ENCODE measurements at places on chromosomes 16 and 17.

DNA sequence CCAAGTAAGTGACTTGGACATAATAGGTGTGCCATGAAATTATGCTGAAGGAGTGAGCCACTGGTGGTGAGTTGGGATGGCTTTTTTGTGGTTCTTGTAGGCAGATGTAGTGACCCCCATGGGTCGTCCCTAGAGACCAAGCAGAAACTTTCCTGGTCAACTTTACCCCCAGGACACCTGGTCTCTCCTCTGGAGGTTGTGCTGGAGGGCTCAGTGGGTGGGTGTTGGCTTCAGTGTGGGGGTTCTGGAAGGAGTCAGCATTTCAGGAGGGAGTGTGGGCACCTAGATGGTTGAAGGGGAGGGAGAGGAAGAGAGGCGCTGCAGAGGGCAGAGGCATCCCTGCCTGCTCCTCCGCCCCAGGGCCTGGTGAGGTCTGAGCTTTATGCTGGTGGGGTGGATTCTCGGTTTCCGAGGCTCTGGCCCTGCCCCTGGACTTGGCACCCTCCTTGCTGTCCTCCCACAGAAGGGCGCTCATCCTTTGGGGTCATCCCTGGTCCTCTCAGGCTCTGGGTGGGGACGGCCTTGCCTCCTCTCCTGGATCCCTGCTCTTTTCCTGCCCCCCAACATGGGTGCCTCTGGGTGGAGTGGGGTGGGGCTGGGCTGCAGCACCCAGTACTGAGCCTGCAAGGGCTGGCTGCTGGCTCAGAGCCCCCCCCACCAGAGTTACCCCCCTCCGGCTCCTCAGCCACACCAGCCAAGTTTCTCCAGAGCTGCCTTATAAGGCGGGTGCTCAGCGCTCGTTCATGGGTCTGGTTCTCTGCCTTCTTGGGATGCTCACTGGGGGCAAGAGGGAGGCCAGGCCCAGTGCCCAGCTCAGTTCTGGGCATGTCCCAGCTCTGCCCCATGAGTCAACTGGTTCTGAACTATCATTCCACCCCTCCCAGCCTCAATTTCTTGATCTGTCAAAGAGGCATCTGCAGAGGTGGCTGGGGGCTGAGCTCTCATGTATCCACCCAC, 266.8 kb downstream of the SEC14L1 start:
- DNase-seq, result no peak

- no peak for DNase-seq
Observed at GRCh38 chr17:82838386-82839063, 1.3 kb downstream of the ZNF750 start.

DNA sequence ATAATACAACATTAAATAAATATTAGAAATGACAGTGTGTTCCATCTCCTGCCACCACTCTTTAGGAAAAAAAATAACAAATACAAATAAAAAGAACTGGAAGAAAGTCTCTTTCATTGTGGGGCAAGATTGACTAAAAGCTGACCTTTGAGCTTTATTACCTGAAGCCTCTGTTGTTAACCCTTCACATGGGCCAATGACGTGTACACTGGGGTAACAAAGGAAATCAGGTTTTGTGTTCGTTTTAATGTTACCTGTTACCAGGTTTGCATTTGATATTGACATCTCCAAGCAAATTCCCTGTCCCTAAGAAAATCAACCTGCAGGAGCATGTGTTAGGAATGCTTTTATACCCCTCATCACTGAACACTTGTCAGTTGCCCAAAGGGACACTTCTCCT, 39.0 kb downstream of the NLK start:
- DNase-seq, result no peak

GRCh38 chr17:45230410-45230786, 8.7 kb downstream of the FMNL1 start:
- DNase-seq, result no peak

DNA sequence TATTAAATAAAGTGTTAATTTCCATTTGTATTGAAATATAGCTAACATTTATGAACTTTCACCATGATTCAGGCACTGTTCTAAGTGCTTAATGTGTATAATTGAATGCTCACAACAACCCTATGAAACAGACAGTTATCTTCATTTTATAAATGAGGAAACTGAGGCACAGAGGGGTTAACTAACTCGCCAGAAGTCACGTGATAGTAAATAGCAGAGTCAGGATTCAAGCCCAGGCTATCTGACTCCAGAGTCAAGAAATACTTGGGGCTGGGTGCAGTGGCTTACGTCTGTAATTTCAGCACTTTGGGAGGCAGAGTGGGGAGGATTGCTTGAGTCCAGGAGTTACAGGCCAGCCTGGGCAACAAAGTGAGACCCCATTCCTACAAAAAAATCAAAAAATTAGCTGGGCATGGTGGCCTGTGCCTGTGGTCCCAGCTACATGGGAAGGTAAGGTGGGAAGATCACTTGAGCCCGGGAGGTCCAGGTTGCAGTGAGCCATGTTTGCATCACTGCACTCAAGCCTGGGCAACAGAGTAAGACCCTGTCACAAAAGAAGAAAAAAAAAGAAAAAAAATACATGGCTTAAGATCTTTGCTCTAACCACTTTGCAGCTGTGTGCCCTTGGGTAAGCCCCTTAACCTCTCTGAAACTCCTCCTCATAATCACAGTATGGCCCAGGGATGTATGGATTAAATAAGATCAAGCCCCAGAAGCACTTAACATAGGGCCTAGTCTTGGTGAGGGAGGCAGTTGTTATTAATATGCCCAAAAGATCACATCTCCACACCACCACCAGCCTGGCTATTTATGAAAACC, 29.0 kb downstream of the WSB1 start:
- no peak for DNase-seq

DNA sequence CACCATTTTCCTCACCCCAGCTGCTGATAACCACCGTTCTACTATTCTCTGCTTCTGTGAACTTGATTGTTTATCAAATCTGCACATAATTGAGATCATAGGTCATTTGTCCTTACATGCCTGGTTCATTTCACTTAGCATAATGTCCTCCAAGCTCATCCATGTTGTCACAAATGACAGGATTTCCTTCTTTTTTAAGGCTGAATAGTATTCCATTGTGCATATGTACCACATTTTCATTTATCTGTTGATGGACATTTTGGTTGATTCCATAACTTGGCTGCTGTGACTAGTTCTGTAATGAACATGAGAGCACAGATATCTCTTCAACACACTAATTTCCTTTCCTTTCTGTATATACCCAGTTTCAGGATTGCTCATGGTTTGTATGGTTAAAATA, 225.3 kb upstream of the TBX2 start:
- no peak for DNase-seq

- no peak for DNase-seq
Observed at GRCh38 chr17:51251010-51251409, 8.8 kb downstream of the MBTD1 start.

DNA sequence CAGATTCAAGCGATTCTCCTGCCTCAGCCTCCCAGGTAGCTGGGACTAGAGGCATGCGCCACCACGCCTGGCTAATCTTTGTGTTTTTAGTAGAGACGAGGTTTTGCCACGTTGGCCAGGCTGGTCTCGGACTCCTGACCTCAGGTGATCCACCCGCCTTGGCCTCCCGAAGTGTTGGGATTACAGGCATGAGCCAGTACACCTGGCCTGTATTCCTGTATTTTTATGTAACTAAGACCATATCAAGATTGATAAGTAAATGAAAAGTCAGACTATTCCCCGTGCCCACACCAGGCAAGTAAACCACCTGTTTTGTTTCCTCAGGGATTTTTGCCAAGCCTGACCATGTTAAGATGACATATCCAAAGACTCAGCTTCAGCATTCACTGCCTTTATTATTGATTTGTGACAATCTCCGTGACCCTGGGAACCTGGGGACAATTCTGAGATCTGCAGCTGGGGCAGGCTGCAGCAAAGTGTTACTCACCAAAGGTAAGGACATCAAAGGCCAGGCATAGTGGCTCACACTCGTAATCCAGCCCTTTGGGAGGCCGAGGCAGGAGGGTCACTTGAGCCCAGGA, 5.6 kb downstream of the MRM3 start:
- DNase-seq, result no peak

GRCh38 chr16:85819245-85819644, 19.8 kb downstream of the COX4I1 start:
- peak; percentile 64 for DNase-seq

- DNase-seq, result no peak
Observed at GRCh38 chr17:4530799-4531730, 24.1 kb downstream of the MYBBP1A start.

GRCh38 chr16:86566601-86566965, at the start of gene FOXC2:
FOXC2 (plus strand) TSS chr16:86566829; CDS start chr16:86567336, 507 bp downstream.
- DNase-seq, result no peak

- DNase-seq, result no peak
Observed at GRCh38 chr16:21986692-21987246, 14.1 kb downstream of the PDZD9 start.

- no peak for DNase-seq
Observed at GRCh38 chr17:17730250-17730935, 49.1 kb downstream of the RAI1 start.

- no peak for DNase-seq
Observed at GRCh38 chr17:29948448-29949215, 7.2 kb downstream of the EFCAB5 start.

DNA sequence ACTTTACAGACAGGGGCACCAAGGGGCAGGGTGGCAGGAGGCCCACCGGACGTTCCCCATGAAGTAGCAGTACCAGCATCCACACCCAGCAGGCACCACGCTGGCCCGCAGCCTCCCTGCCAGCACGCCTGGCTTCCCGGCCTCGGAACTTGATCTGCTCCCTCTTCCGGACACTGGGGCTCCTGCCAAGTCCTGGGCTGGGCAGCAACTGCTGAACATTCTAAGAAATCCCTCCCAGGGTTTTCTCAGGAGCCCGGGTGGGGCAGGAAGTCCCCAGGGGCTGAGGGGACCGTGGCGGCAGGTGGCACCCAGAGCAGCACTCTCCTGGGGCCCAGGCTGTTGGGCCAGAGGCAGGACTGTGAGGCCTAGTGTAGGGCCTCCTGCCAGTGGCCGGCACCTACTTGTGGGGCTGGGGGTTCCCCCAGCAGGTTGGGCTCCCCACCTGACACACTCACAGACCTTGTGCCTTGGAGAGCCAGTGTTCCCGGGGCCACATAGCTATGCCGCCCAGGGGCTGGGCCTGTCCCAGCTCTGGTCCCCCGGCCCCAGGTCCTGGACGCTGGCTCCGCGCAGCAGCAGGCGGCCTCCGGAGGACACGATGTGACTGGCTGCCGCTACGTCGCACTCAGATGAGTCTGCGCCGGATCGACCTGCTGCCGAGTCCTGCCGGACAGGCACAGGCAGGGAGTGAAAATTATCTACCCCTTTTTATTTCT, 86.2 kb upstream of the CBX4 start:
- DNase-seq, result no peak

DNA sequence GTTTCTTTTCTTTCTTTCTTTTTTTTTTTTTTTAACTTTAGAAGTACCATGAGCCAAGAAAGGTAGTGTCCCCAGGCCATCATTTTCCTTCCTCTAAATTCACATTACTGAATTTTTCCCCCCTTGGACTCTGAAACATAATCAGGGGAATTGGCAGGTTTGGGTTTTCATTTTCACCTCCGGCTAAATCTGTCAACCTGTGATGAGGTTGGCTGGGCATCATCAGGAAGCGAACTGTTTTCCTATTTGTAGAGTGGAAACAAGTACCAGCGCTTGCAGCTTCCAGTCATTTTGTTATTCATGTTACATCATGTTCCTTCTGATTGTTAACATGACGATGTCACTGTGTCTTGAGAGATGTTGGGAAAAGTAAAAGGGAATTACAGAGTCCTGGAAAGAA, 641.9 kb upstream of the RBFOX1 start:
- DNase-seq, result no peak

DNA sequence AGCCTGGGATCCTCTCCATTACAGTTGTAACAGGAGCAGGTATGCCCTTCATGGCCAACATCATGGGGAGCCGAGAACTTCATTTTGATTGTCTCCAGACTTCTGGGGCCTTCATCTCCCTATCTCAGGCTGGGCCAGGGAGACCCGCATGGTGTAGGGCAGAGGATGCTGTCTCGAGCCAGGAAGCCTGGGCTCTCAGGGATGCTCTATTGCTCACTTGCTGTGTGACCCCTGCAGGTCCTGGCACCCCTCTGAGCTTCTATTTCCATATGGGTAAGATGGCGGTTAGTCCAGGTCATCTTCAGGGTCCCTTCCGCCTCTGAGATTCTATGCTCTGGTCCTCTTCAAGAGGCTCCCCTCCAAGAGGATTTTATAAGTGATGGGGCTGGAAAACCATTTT, 20.6 kb upstream of the RNF135 start:
- DNase-seq, result no peak

GRCh38 chr17:45310380-45311324, 6.2 kb downstream of the MAP3K14 start:
- DNase-seq, result no peak

DNA sequence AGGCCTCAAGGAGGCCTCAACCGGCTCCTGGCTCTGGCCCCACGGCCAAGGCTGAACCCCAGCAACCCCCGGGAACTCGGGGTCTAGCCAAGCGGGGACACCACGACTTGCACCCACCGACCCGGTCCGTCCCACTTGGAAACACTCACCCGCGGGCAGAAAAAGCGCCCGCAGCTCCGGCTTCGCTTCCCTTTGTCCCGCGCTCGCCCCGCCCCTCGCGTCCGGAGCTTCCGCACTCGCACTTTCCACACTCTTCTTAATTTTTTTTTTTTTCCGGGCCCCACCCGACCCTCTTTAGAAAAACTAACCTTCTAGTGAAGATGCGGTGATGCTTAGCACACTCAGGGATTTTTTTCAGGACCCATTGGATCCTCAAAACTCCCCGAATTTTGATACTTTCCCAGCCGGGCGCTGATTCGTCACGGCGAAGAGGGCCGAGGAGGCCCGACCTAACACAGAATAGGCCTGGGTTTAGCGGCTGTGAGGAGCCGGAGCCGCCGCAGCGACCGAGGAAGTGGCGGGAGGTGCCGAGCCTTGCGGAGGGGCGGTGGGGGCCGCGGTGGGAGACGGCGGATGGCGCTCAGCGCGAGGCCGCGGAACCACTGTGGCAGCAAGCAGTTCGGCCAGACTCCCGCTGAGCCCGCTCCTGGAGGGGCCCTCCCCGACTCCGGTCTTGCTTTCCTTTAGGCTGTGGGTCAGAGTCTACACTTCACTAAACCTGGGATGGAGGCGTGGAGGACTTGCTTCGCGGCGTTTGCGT, at the start of gene SMARCE1:
Gene SMARCE1, minus strand, starts transcription at position 195 of the 760 bp plus-strand sequence. CDS start 2,016 bp downstream, outside the sequence.
- DNase-seq, result peak; percentile 54

- DNase-seq, result no peak
Observed at GRCh38 chr17:27612160-27612770, 18.7 kb upstream of the LGALS9 start.

- no peak for DNase-seq
Observed at GRCh38 chr17:72233986-72234385, 113.2 kb downstream of the SOX9 start.

- DNase-seq, result no peak
Observed at GRCh38 chr17:6255322-6255721, 179.6 kb downstream of the AIPL1 start.

DNA sequence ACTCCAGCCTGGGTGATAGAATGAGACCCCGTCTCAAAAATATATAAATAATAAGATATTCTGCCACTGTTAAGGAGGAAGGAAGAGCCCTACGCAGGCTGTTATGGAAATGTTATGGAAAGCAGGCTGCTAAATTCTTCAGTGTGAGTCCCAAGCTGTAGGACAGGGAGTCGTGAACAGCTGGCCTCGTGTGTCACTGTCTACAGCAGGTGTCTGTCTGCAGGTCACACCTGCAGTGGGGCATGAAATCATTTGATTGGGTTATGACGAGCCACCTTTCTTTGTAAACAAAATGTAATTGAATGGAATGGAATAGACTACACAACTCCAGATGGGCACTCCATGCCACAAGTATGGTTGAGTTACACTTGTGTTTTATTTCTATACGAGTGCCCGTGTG, 15.6 kb upstream of the LITAF start:
- no peak for DNase-seq
